NCI-H1092 treated with DMSO at 0.1 percent for 48 hours (cell line): ENCODE measurements at places on chromosomes 3 and 15.
A peak's percentile ranks its signal among the peaks of the same experiment; 100 is the strongest.

GRCh38 chr3:39154280-39155021 lies 1.1 kb upstream of the CSRNP1 start:
- DNase-seq, result no peak

GRCh38 chr3:71582612-71583565 lies 639 bp downstream of the FOXP1 start:
- peak; percentile 40 for DNase-seq

DNA sequence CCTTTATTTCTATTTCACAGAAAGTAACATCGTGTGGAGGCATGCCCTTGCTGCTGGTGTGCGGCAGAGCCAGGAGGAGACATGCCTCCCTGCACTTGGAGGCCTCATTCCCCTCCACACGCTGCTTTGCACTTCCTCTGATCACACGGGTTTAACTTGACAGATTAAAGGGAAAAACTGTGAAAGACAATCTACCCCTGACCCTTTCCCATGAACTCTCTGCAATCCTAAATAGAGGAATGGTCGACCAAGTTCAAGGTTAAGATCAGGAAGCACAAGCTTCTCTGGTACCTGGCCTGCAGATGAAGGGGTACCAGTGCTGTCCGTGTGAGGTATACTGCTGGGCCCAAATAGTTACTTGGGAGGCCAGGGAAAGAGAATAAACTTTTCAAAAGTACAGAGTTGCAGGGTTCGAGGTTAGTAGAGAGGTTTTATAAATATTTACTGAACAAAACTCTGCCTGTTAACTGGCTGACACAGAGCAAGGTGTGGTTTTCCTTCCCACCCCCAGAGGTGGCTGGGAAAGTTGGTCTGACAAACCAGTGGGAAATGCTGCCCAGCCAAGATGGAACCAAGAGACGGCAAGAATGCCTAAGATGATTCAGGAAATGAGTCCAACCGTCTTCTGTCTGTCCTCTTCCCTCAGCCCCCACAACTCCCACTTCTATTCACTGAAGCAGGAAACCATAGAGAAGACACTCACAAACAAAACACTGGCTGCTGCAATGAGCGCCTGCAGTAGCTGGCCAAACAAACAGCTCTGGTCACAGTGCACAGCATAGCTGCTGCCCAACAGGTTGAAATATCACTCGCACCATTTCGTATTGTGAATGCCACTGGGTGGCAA lies 79.6 kb downstream of the IGF2BP2 start:
- no peak for DNase-seq

DNA sequence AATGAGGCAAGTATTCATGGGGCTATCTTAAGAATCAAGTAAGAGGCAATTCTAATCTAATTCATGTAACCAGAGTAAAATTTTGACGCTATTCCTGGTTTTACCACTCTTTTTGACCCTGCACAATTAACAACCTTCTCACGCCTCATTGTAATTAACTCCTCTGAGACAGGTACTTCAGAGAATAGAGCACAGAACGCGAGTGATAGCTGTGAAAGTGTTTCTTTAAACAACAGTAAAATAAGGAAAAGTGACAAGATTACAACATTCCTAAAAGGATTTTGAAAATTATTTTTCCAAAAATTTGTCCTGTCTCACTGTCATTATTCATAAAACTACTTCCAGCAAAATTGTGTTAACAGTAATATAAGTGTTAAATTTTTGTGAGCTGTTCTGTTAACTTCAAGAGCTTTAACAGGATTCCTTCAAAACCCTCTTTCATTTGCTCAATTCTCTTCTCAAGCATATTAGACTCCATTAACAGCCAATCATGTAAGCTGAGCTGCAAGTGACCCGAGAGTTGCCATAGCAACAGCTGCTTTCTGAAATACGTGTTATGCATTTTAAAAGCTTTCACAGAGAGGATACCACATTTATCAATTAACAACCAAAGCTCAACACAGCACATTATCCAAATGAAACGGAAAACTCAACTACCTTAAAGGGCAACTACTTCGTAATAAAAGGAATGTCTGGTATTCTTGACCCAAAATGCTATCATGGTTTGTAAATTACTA lies 93.1 kb downstream of the STAG1 start:
- peak; percentile 4 for DNase-seq

GRCh38 chr3:118927449-118927848 lies 107.2 kb downstream of the IGSF11 start:
- DNase-seq, result no peak

GRCh38 chr3:196782511-196782910 lies 42.9 kb downstream of the PAK2 start:
- DNase-seq, result no peak

DNA sequence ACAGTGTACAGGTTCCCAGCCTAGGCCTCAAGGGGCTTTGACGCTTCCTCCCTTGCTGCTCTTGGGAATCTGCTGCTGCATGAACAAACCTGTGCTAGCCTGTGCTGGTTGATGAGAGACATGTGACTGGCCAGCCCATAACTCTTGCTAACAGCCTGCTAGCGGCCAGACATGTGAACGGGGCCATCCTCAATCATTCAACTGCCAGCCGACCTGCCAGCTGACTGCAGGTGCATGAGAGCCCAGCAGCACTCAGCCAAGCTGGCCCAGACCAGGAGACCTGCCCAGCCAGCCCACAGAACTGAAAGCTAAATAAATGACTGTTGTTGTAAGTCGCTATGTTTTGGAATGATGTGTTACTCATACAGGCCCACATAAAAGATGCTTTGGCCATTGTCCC lies 82.4 kb upstream of the DLG1 start:
- DNase-seq, result peak; percentile 27

GRCh38 chr3:87191641-87192040 lies 35.5 kb upstream of the CHMP2B start:
- DNase-seq, result no peak

DNA sequence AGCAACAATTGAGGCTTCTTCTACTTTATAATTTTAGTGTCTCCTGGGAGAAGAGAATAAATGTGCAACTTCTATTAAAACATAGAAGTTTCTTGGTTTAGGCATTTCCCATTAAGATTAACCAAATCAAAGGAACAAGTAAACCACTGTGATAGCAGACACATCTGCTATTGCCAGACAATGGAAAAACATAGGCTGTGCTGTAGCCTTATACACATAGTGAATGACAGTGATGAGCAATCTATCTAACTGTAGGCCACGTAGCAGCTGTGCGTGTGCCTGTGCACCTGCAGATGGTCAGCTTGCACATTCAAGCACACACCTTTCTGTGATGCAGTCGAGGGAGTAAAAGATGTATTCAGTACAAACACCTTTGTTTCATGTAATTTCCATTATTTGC lies 32.7 kb downstream of the GNB4 start:
- no peak for DNase-seq
